ENCODE measurements at places on chromosomes 1 and 21.
A peak's percentile ranks its signal among the peaks of the same experiment; 100 is the strongest.

DNA sequence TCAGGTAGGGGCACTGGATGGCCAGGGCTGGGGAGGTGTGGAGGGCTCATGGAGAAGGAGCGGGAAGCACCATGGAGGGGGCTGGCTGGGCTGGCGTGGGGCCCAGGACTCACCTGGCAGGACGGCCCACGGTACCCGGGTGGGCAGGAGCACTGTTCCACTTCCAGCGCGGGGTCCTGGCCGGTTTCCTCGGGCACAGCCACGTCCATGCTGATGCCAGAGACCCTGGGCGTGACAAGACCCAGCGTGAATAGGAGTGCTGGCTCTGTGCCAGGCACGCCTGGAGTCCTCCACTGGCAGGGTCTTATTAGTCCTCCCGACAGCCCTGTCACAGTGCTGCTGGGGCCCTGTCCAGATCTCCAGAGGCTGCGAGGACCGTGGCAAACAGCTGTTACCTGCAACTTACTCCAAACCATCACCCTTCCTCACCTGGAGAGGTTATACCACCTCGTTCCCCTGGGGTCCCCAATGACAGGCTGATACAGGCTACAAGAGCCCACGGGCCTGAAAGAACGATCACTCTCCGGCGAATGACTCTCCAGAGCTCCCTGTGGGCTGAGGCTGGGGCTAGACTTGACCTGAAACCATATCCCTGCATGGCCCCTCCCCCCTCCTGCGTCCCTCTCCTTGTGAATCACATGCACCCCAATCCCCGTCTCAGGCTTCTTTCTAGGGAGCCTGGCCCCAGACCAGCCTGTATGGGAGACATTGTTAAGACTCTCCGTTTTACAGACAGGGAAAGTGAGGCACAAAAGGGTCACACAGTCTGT, 62.1 kb downstream of the HSPG2 start:
- no peak for DNase-seq

- DNase-seq, result peak; percentile 51
Measured at GRCh38 chr1:67853704-67854103, 20.4 kb upstream of the GNG12 start.

DNA sequence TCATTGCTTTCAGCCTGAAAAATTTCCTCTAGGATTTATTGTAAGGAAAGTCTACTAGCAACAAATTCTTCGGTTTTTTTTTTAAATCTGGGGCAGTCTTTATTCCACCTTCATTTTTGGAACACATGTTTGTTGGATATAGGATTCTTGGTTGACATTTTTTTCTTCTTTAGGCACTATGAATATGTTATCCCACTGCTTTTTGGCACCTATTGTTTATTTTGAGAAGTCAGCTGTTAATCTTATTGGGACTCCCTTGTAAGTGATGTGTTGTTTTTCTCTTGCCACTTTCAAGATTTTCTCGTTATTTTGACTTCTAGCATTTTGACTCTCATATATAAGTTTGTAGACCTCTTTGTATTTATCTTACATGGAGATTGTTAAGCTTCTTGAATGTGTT, 99.3 kb downstream of the NPHS2 start:
- DNase-seq, result no peak

GRCh38 chr21:46095083-46095719, 2.7 kb upstream of the COL6A2 start:
- DNase-seq, result no peak

DNA sequence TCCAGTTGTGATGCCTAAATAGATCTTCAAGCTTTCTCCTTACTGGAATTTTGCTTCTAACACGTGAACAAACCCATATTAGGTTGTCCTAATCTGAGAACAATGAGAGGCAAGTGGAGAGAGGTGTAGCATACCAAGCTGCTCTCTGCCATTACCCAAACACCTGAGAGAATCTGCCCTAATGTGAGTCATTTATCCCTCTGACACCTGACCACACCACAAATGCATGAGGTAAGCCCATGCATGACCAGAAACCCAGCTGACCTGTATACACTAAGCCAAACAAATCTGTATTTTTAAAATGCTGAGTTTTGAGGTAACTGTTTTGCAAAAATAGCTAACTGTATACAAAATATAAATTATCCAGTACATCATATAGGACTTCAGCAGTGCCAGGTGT, 1458.1 kb upstream of the B3GALT2 start:
- DNase-seq, result no peak

GRCh38 chr1:117321680-117322609, 45.3 kb upstream of the MAN1A2 start:
- no peak for DNase-seq

- DNase-seq, result no peak
Measured at GRCh38 chr21:45290948-45291612, 3.4 kb upstream of the POFUT2 start.
